MV-4-11 (cell line): ENCODE measurements at places on chromosomes 6 and 20.
A peak's percentile ranks its signal among the peaks of the same experiment; 100 is the strongest.

- DNase-seq = no peak
Measured at GRCh38 chr6:152241013-152241766, 396.0 kb downstream of the SYNE1 start.

DNA sequence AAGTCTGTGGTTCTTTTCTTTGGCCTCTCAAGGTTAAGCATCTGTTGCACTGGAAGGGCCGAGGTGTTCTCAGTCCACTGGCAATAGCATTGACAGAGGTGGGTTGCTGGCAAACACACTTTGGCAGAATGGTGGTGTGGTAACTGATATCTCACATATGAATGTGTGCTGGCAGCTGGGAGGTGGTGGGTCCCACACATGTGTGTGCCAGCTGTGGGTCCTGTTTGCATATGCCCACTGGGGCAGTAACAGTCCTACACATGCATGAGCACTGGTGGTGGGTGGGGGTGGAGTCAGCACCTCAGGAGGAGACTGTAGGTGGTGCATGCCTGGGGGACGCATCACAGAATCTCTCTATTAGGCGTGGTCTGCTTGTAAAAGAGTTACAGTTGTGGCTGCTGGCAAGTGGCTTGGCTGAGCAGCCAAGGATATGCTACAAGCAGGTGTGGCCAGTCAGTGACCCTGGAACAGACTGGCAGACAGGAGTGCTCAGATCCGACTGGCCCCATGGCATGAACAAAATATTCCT is 934.3 kb downstream of the GRIK2 start:
- no peak for DNase-seq

DNA sequence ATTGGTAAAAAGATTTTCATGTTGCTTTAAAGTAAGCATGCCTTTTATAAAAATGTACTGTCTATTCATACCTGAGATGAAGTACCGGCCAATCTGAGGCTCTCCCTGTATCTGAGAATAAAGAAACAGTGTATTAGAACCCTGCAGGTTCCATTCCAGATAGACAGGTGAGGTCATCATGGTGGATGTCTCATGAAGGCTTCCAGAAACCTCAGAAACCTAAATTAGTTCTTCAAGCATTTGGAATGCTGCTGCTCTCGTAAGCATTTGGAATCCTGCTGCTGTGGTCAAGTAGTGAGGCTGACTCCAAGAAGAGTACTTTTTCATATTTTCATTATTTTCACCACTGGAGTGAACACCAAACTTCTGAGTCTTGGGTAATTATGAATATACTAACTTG is 642.3 kb downstream of the MAFB start:
- DNase-seq = no peak

DNA sequence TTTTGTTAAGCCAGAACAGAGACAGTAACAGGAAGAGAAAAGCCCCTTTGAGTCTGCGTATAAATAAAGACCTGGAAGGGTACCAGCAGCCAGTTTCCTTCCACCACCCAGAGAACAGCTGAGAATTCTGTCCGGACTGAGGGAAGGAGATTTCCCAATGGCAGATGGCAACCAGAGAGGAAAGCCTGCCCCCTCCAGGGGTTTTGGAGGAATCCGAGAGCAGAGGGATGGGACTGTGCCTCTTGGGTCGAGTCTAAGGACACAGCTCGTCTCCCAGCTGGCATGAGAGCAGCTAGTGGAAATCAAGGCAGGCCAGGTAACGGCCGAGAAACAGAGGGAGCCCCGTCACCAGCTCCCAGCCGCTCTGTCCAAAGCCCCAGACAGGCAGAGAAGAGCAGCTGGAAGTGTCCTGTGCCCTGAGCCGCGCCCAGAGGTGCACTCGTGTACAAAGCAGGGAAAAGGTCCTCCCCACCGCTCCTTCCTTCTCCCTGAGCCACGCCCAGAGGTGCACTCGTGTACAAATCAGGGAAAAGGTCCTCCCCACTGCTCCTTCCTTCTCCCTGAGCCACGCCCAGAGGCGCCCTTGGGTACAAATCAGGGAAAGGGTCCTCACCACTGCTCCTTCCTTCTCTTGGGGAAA is 134.0 kb upstream of the SNX9 start:
- no peak for DNase-seq

DNA sequence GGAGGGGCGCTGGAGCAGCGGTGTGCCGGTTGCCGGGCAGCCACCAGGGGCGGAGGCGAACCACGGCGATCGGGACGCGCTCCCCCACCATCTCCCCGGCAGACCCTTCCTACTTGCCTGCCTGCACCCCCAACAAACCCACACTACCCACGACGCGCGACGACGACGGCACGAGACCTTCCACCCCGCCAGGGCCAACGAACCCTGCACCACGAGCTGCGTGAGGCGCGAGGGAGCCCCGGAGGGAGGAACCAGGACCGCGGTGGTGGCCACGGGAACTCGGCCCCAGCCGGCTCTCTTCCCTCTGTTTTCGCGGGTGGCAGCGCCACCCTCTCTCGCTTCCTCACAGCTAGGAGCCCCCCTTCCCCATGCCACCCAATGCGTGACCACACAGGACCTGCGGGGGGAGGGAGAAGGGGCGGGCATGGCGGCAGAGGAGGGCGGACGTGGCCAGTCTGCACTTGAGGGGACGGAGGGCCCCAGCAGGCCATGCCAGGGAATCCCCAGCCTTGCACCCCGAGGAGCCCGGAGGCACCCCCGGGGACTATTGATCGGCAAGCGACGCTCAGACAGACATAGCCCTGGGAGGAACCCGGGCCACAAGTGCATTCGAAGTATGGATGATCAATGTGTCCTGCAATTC is 1516.4 kb upstream of the DEFB115 start:
- no peak for DNase-seq

DNA sequence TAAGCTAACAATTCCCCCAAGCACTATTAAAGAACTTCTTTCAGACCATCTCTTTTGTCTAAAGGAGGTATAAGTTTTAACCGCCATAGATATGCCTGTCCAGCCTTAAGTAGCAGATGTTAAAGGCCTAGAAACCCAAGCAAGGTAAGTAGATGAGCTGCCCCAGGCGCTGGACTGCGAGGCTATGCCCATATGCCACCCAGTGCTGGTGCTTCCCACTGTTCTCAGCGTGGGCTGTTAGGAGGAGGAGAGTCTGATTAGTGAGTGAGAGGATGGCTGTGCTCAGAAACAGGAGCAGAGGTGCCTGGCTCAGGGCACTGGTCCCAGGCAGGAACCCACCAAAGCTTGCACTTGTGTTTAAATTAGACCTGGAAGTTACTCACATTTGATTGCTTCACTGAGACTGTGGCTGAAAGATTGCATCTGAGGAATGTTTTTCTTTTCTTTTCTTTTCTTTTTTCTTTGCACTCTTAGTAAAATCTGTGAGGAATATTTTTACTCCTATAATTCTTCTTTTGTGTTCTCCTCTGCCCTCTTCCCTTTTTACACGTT is 32.2 kb downstream of the PRPH2 start:
- DNase-seq = no peak

- DNase-seq = peak; percentile 62
Measured at GRCh38 chr6:161373905-161374451, 100.1 kb upstream of the AGPAT4 start.

DNA sequence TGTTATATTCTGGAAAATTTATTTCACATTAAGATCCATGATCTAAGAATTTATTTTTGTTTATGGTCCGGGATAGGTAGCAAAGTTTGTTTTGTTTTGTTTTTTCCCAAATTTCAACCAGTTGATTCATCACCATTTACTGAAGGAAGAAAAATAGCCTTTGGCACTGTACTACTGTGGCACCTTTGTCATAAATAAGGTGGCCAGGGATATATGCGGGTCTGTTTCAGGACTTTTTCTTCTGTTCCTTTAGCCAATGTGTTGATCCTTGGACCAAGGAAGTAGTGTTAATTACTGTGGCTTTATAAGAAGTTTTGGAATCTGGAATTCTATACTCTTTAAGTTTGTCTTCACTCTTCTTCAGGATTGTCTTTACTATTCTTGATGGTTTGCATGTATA is 171.7 kb downstream of the FAXC start:
- no peak for DNase-seq

DNA sequence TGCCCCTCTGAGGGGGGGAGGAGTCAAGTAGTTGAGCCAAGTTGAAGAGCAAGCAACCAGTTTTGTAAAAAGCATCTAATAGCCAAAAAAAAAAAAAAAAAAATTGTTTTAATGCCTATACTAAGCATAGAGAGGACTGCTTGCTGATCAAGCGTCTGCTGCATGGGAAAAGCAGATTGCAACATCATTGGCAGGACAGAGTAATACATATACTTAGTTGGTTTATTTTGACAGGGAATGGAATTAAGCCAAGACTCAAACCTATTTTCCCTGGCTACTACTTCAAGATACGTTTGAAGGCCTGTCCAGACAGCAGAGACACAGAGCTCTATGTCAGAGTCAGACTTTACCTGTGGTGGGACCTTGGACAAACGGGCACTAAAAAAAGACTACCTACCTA is 120.5 kb downstream of the RTN4IP1 start:
- DNase-seq = peak; percentile 20

GRCh38 chr6:149031201-149031858 is 284.5 kb downstream of the UST start:
- no peak for DNase-seq

DNA sequence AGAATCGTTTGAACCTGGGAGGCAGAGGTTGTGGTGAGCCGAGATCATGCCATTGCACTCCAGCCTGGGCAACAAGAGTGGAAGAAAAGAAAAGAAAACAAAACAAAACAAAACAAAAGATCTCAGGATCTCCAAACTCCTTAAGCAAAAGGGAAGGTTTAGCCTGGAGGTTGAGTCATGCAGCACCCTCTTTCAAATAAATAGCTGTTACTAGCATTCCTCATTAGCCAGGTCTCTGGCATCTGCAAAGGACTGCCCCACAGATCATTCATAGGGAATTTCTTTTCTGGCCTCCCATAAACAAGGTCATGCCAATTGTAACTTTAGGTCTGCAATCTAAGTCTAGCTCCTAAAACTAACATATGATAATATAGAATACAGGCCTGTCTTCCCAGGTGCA is 37.2 kb downstream of the EDN1 start:
- DNase-seq = no peak

DNA sequence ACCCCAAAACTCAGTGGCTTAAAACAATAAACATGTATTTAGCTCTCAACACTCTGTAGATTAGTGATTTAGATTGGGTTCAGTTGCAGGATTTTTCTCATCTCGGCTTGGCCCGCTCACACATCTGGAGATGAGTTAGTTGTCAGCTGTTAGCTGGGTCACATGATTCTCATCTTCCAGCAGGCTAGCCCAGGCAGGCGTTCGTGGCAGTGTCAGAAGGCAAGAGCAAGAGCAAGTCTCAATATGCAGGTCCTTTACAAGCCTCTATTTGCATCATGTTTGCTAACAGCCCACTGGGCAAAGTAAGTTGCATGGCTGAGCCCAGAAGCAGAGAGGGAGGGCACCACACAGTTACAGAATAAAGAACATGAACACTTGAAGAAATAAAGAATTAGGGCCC is 83.6 kb upstream of the MYLIP start:
- DNase-seq = no peak

GRCh38 chr20:48725555-48725991 is 102.2 kb downstream of the PREX1 start:
- DNase-seq = peak; percentile 40

GRCh38 chr20:11188843-11189603 is 515.2 kb upstream of the JAG1 start:
- DNase-seq = no peak

GRCh38 chr6:119237177-119237715 is 112.3 kb downstream of the MAN1A1 start:
- peak; percentile 37 for DNase-seq

- no peak for DNase-seq
Measured at GRCh38 chr6:84137989-84138575, 89.4 kb downstream of the CEP162 start.

- peak; percentile 61 for DNase-seq
Measured at GRCh38 chr6:16725145-16725864, 36.0 kb downstream of the ATXN1 start.

- no peak for DNase-seq
Measured at GRCh38 chr20:5779071-5779900, 29.1 kb downstream of the SHLD1 start.

DNA sequence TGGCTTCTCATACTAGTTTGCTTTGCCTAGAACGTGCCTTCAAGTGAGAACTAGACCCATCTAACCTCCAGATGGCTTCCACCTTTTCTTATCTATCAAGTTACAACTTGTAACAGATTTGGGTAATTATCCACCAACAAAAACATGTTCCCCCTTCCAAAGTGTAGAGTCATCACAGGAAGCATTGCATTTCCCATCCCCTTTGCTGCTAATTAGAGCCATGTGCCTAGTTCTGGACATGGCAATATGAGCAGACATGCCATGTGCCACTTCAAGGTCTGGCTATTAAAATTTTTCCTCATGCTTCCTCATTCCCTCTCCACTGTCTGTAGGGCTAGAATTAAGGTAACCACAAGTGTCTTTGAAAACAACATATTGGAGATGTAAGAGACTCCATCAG is 814.4 kb downstream of the TENT5A start:
- no peak for DNase-seq

GRCh38 chr6:148382861-148383260 is 40.2 kb downstream of the SASH1 start:
- DNase-seq = no peak

GRCh38 chr6:336159-337114 is 44.1 kb downstream of the DUSP22 start:
- DNase-seq = no peak

DNA sequence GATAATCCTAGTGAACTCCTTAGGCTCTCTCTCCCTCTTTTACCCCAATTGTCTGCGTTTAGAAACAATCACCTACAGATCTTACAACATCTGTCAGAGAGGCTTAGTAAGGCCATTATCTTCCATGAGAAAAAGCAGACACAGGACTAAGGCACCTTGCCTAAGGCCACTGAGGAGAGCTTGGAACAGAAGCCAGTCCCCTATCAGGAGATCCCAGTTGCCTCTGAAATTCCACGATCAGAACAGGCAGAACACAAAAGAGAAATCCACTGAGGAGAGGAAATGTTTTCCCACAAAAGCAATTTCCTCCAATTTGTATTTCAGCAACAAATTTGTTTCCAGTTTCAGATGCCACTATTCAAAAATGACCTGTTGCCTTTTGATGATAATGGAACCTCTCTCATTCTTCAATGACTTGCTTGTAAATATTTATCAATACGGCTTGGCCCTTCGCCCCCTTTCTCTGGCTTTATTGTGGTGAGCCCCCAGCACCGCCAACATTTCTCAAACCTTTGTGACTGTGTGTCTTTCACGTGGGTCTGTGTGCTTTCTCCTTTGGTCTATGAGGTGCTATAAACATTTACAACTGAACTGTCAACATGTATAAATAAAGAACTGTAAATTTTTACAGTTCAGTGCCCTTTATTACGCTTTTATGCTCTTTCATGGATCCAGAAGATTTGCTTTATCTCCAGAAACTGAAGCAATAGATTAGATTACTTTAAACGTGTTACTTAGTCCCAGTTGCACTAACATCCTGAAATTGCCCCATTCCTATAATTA is 187.8 kb upstream of the PHACTR1 start:
- no peak for DNase-seq
